HT-29 (cell line): ENCODE measurements at places on chromosomes 4 and X.

GRCh38 chr4:21139327-21139726 is 439.1 kb downstream of the PACRGL start:
- DNase-seq: no peak

- no peak for DNase-seq
Observed at GRCh38 chr4:61532336-61533000, 332.3 kb downstream of the ADGRL3 start.

GRCh38 chr4:1879485-1879884 is 8.3 kb downstream of the NSD2 start:
- no peak for DNase-seq

DNA sequence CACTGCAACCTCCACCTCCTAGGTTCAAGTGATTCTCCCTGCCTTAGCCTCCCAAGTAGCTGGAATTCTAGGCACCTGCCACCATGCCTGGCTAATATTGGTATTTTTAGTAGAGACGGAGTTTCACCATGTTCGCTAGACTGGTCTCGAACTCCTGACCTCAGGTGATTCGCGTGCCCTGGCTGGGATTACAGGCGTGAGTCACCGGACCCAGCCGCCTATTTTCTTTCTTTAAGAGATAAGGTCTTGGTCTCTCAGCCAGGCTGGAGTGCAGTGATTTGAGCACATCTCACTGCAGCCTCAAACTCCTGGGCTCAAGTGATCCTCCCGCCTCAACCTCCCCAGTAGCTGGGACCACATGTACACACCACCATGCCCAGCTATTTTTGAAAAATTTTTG is 166.5 kb downstream of the DHRSX start:
- no peak for DNase-seq

- DNase-seq: no peak
Observed at GRCh38 chrX:109889289-109890006, 113.5 kb upstream of the TMEM164 start.

DNA sequence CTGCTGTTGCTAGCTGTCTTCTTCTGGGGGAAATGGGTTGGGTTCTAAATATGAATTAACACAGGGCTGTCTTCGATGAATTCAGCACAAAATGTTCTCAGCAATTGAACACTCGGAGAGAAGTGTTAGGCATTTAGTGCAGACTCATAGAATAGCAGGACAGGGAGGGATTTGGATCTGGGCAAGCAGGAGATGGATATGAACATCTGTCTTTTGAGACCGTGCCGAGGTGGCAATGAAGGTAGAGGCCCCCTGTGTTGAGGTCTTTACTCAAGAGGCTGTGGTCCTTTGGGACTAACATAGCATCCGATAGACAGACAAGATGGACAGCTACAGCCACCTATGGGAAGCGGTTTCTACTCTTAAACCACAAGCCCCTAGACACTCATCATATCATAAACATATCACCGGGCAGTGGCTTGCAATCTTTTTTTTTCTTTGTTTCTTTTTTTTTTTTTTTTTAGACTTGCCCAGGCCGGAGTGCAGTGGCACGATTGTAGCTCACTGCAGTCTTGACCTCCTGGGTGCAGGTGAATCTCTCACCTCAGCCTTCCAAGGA is 6.7 kb downstream of the CD99 start:
- no peak for DNase-seq

GRCh38 chrX:119728487-119728886 is 29.9 kb upstream of the SOWAHD start:
- peak; percentile 57 for DNase-seq

DNA sequence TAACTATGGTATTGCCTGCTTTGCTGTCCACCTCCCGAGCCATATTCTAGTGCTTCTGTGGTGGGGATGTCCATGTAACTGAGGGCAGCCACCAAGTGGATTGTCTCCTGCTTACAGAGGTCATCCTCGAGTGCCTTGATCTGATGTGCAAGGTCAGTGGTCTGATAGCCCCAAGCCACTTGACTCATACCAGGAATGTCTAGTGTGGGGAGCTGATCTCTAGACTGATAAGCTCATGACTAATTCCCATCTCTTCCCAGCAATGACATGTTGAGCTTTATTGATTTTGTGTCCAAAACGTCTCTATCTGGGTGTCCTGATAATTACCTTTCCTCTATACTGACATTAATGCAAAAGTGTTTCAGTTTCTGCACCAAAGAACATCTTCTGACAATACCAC is 168.4 kb upstream of the WDR1 start:
- DNase-seq: no peak

DNA sequence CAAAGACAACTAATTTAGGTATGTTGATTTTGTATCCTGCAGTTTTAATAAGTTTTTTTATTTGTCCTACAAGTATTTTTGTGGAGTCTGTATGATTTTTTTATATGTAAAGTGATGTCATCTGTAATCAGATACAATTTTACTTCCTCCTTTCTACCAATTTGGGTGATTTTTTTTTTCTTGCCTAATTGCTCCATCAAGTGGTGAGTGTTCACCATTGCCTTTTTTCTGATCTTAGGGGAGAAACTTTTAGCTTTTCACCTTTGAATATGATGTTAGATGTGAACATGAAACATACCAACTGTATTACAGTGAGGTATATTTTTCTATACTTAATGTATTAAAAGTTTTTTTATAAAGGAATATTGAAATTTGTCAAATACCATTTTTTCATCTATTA is 362.3 kb downstream of the PABPC4L start:
- peak; percentile 9 for DNase-seq
